ENCODE measurements at places on chromosomes 5 and 9.

- H3K36me3 ChIP-seq: no peaks in the 10 kb centered on the region
- no peak overlapping the region for H3K27ac ChIP-seq
- no peak overlapping the region for H3K4me3 ChIP-seq
- DNase-seq: no peak
These were observed 726.0 kb downstream of the DNAH5 start for GRCh38 chr5:13218518-13218917.

- H3K4me1 ChIP-seq: no peaks in the 10 kb centered on the region
- H3K4me3 ChIP-seq: no peak overlapping the region
- no peaks in the 10 kb centered on the region for H3K36me3 ChIP-seq
These were observed 23.3 kb upstream of the ZDHHC12 start for GRCh38 chr9:128747241-128747640.

- H3K36me3 ChIP-seq: no peaks in the 10 kb centered on the region
- H3K27me3 ChIP-seq: peaks cover 3% of the 10 kb centered on the region
- H3K27ac ChIP-seq: no peak overlapping the region
- no peak overlapping the region for H3K4me3 ChIP-seq
- H3K4me1 ChIP-seq: no peaks in the 10 kb centered on the region
- no peak for DNase-seq
These were observed 37.3 kb upstream of the AKNA start for GRCh38 chr9:114425126-114425525.

- H3K4me1 ChIP-seq: no peaks in the 10 kb centered on the region
- peaks cover 15% of the 10 kb centered on the region for H3K27me3 ChIP-seq
- no peak overlapping the region for H3K4me3 ChIP-seq
- no peaks in the 10 kb centered on the region for H3K36me3 ChIP-seq
- DNase-seq: no peak
These were observed 81.7 kb upstream of the SPTLC1 start for GRCh38 chr9:92196909-92197308.

DNA sequence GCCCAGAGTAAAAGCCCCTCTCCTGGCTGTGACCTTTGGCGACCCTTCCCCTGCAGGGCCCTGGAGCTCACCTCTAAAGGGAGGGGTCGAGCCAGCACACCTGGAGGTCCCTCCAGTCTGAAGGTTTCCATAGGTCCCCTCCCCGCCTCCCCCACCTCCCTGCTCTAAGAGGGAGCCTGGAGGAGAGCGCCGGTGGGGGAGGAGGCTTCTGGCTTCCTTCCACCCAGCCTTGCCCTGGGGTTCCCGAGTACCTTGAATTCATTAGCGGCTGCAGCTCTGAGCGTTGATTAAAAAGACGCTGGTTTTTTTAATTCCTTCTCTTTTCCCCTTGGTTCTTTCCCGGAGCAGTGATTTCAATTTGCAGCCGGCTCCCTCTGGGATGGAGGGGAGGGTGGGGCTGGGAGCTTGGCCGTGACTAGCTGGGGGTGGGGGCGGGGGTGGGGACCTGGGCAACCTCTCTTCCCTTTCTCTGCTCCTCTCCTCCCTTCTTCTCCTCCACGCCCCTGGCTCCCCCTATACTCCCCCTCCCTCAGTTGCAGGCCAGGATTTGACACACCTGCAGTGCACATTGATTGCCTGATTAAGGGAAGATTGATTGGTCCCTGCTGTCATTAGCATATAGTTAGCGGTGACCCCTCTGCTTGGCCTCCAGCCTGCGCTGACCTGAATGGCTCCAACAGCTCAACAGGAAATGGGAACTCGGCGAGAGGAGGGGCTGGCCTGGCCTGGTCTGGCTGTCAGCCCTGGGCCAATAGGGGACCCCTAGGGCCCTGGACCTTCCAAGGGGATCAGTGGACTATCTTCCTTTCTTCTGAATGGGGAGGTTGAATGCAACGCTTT is 67.5 kb upstream of the RAPGEF1 start:
- H3K36me3 ChIP-seq: no peaks in the 10 kb centered on the region
- H3K4me1 ChIP-seq: no peaks in the 10 kb centered on the region
- no peak for DNase-seq
- H3K27ac ChIP-seq: no peak overlapping the region

DNA sequence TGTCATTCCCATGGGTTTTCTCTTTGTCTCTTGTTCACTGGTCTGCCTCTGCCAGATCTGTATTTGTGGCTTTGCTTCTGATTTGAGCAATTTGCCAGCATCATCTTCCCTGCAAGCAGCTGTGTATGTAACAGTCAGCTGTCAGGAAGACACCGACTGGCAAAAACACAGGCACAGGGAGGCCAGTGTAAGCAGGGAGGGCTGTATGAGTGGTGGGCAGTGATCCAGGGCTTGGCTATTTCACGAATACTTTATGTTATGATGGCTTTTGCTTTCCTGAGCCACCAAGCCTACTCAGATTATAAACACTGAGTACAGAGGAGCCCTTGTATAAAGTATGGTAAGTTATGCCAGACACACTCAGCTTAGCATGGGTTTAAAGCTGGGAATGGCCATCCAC is 11.6 kb downstream of the BNIP1 start:
- H3K4me1 ChIP-seq: peaks cover 6% of the 10 kb centered on the region
- DNase-seq: no peak
- no peak overlapping the region for H3K4me3 ChIP-seq
- H3K27ac ChIP-seq: no peak overlapping the region
- no peaks in the 10 kb centered on the region for H3K27me3 ChIP-seq

DNA sequence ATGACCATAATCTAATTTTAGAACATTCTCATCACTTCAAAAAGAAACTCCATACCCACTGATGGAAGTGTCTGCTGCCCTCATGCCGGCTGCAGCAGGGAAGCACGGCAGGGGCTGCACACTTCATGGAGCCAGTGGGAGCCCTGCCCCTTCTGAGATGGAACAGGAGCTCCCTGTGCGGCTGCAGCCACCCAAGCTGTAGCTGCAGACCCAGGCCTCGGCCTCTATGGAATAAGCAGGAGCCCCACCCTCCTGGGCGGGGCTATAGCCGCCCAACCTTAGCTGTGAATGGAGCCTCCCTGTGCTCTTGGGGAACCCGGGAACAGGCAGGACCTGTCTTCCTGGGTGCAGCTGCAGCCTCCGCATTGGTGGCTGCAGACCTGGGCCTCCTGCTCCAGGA is 128.5 kb downstream of the NUDT12 start:
- no peaks in the 10 kb centered on the region for H3K4me1 ChIP-seq
- H3K36me3 ChIP-seq: no peaks in the 10 kb centered on the region
- no peak for DNase-seq
- no peak overlapping the region for H3K27ac ChIP-seq

- H3K27ac ChIP-seq: no peak overlapping the region
- no peaks in the 10 kb centered on the region for H3K36me3 ChIP-seq
- H3K4me3 ChIP-seq: no peak overlapping the region
These were observed 175.0 kb downstream of the MACROH2A1 start for GRCh38 chr5:135223891-135224625.

DNA sequence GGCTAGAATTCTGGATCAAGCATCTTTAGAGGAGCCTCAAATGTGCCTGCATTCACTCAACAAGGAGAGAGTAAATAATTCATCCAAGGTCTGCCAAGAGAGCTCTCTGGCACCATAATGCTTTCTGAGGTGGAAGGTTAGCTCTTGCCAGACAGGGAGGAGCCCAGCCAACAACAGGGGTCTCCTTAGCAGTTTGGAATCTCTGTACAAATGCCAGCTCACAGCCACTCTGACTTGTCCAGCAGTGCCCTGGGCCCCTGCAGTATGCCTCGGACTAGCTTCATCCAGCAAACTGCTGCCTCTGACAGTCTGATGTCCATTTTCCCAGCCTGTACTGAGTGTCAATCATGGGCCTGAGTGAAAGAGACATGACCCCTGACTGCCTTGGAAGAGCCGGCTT is 127.2 kb upstream of the SLC44A1 start:
- H3K4me3 ChIP-seq: no peak overlapping the region
- no peak overlapping the region for H3K27ac ChIP-seq
- H3K36me3 ChIP-seq: no peaks in the 10 kb centered on the region
- peaks cover 32% of the 10 kb centered on the region for H3K4me1 ChIP-seq
- no peak for DNase-seq

- peaks cover 3% of the 10 kb centered on the region for H3K27me3 ChIP-seq
- H3K4me3 ChIP-seq: no peak overlapping the region
- no peaks in the 10 kb centered on the region for H3K36me3 ChIP-seq
- H3K4me1 ChIP-seq: no peaks in the 10 kb centered on the region
These were observed 108.5 kb downstream of the EBF1 start for GRCh38 chr5:158990979-158991775.

DNA sequence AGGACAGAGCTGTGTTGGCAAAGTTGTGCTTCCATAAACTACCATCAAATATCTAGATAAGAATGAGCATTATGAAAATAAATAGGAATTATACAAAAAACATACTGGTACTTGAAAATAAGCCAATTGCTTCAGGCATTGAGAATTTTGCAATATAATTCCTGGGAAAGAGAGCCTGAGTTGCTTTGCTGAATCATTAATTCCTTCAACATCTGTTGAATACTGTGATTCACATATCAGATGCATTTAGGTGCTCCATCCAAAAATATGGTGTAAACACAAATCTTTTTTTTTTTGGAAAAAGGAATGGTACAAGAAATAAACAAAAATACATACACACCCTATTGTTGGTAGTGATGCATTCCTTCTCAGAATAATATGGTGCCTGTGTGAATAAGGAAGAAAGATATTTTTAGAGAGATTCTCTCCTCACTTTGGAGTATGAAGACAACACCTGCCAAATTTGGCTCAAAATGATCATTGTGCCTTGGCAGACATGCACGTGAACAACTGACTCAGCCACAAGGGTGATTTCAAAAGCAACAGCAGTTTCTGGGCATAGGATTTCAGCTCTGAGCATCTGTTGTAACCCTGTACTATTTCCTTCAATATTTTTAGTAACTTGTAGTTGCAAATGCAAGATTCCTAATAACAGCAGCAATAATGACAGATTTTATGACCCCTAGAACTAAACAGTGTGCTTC is 96.7 kb downstream of the CAVIN4 start:
- H3K27ac ChIP-seq: no peak overlapping the region
- H3K27me3 ChIP-seq: peaks cover 24% of the 10 kb centered on the region
- no peaks in the 10 kb centered on the region for H3K36me3 ChIP-seq
- no peak for DNase-seq
- no peaks in the 10 kb centered on the region for H3K4me1 ChIP-seq
- no peak overlapping the region for H3K4me3 ChIP-seq

All from activated CD8-positive, alpha-beta T cell treated with anti-CD3 and anti-CD28 coated beads, Interleukin-2, amount 10 ng/mL, durations not matched to agents 7 days and 5 days (primary cell).